ENCODE measurements at places on chromosomes 5 and 9.

DNA sequence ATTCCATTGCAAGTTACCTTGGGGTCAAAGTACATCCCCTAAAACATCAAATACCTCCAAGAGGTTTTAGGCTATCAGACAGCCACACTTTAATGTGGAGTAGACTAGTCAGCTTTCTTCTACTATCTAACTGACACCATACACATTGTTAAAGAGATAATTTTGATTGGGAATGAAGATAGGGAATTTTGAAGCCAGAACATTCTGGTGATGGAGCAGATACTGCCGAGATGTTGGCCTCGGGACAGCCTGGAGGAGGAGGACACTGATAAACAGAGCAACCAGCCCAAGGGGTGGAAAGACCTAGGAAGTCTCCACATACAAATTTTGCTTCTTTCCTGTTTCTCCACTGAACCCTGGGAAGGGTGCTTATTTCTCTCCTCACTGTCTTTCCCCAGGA lies 14.9 kb downstream of the TJP2 start:
- DNase-seq = no peak

GRCh38 chr9:108956022-108956630 lies 21.9 kb downstream of the ABITRAM start:
- DNase-seq = no peak

GRCh38 chr5:173495225-173495904 lies 121.1 kb downstream of the BOD1 start:
- DNase-seq = no peak

GRCh38 chr5:107518190-107518589 lies 152.5 kb downstream of the EFNA5 start:
- DNase-seq = no peak

DNA sequence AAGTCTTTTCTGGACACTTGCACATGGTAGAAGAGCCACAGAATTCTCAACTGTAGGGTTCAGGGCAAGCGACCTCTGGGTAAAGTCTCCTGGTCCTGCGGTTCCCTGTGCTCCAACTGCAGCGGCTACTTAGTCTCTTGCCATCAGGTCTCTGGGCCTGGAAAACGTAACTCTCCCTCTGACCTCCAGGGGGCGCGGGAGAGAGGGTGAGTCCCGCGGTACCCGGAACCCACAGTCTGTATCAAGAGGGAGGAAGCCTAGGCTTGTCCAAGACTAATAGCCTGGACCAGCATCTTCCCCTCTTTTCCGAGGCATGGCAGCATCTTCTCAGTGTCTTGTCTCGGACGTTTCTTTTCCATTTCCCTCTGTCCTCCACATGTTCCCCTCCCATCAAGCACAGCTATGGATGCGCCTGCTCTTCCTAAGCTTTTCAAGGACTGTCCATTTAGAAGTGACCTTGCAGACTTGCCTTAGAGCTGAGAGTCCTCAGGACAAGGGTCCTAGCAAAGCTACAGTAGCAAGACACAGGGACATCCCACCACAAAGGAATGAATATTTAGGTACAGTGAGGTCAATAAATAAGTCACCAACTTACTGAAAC lies 59.3 kb downstream of the FSTL4 start:
- no peak for DNase-seq

- no peak for DNase-seq
These were observed 896 bp downstream of the RIGI start for GRCh38 chr9:32524892-32525708.

GRCh38 chr5:159038907-159039306 lies 60.8 kb downstream of the EBF1 start:
- no peak for DNase-seq

- no peak for DNase-seq
These were observed 93.7 kb upstream of the ERBIN start for GRCh38 chr5:65832603-65833228.

GRCh38 chr9:74478606-74479005 lies 18.5 kb upstream of the RORB start:
- DNase-seq = no peak

GRCh38 chr9:135500071-135500524 lies 384 bp upstream of the MRPS2 start:
- DNase-seq = no peak

DNA sequence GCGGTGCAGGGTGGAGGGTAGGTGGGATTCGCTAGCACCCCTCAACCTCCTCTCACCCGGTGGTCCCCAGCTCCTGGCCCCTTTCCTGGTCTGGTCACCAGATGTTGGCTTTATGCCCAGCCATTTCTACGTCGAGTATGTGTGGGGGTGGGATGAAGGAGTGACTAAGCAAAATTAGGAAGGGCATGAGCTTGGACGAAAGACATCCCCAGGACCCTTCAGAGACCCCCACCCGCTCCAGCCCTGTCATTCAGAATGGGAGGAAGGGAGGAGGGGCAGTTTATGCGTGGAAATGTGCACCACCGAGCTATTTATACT lies 742 bp downstream of the BHMT2 start:
- no peak for DNase-seq

DNA sequence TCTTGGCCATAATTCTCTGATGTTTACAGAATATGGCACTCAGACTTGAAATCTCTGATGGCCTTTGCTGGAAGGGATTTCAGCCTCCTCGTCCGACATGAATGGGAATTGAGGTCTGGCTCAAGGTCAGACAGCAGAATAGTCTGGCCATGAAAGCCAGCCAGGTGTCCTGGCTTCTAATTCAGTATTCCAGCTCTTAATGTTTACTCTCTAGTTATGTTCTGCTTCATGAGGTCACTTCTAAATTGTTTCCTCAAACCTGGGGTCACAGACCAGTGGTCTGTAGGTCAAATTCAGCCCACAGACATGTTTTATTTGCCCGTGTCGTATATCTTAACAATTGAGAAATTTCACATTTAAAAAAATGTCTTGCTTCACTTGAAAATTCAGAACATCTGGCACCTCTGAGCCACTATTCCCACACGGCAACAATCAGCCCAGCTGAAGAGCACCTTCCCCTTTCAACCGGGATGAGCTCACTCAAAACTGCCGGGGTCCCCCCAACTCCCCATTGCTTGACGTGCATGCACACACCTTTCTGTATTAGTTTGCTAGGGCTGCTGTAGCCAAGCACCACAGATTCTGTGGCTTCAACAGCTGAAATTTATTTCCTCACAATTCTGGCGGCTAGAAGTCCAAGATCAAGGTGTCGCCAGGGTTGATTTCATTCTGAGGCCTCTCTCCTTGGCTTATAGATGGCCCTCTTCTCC lies 243.5 kb downstream of the ENC1 start:
- DNase-seq = no peak

DNA sequence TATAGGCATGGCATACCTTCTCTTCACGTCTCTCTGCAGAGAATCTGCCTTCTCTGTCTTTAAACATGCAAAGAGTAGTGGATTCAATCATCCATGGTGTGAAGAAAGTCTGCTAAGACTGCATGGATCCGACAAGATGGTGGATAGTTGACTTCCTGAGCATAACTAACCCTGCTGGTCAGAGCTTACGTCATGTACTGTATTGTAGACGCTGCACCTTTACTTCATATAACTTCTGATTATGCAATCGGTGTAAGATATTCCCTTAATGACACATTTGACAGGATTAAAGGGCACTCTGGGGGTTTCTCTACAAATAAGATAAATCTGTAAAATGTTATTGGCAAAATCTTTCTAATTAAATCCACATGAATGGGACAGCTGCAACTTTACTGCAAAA lies 240.3 kb upstream of the NREP start:
- no peak for DNase-seq

GRCh38 chr9:114869378-114869777 lies 61.0 kb downstream of the TNFSF8 start:
- no peak for DNase-seq

DNA sequence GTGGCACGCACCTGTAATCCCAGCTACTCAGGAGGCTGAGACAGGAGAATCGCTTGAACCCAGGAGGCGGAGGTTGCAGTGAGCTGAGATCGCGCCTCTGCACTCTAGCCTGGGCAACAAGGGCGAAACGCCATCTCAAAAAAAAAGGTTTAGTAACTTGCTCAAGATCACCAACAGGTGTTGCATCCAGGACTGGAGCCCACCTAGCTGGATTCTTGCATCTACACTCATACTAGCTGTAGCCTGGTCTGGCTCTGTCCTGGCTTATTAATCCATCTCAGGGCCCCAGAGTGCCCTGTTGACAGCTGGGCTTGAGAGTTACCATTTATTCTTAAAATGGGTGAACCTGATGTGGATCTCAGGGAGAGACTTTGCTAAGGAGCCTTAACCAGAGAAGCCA lies 7.5 kb downstream of the WWC1 start:
- DNase-seq = no peak

DNA sequence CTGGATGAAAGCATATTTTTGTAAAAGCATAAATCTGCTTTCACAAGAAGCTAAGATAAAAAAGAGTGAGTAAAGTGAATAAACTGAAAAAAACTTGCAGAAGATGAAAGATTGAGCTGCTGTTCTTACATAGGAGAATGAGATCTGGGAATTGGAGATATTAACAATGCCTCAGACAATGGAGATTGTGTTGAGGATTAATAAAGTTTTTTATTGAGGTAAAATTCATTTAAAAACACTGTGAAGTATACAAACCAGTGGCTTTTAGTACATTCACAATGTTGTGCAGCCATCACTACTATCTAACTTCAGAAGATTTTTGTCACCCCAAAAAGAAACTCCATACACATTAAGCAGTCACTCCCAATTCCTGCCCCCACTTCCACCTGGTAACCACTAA lies 19.7 kb upstream of the UBLCP1 start:
- DNase-seq = no peak

DNA sequence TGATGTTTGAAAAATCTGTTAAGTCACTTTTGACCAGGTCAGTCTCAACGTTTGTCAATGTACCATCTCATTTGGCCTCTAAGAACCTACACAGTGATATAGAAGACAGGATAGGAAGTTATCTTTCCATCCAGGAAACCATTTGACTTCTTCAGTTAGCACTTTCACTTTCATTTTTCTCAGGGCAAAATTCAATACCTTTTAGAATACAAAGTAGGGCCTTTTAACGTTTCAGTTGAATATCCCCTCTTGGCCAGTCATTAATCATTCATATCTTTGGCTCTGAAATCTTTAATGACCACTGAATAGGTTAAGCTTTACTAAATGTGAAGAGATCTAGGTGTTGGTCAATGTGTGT lies 101.1 kb upstream of the GNAQ start:
- no peak for DNase-seq

- no peak for DNase-seq
These were observed 95.7 kb downstream of the LPAR1 start for GRCh38 chr9:110942522-110942921.

DNA sequence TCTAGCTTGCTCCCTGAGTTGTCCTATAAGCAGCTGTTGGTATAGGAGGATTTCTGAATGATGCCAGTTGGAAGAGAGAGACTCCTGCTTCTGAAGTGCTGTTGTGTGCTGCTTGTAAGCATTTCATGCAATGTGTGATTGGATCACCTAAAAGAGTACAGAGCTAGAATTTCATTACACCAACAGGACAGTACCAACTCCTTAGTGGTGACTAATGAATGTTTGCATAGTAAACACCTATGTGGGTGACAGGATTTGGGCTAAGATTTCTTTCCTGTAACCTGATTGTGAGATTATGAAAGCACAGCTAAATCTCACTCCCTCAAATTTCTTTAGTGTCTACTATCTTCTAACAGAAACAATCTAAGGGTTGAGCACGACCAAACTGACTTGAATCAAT lies 67.0 kb downstream of the GCNT1 start:
- no peak for DNase-seq

DNA sequence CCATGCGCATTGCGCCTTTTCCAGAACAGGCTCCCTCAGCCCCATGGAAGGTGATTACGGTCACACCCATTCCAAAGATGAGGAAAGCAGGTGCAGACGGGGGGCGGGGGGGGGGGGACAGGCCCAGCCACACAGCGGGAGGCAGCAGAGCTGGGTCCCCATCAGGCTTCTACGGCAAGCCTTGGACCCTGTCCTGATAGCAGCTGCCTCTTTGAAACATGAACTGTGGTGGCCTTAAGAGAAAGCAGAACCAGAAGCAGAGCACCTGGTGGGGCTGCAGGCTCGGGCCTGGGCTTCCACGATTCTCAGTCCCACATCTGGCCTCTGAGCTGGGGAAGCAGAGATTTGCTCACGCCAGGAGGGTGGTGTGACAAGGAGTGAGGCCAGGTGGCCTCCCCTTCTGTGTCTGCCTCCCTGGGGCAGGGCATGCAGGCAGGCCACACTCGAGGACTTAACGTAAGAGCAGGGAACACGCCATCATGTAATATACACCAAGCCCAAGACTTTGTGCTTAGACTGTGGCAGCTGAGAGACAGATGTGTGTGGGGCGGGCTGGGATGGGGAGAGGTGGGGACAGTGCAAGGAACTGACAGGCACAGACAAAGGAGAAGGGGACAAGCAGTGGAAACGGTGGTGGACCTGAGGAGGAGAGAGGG lies 14.2 kb upstream of the PHYKPL start:
- no peak for DNase-seq

- DNase-seq = no peak
These were observed 79.6 kb downstream of the NTNG2 start for GRCh38 chr9:132241483-132241839.

DNA sequence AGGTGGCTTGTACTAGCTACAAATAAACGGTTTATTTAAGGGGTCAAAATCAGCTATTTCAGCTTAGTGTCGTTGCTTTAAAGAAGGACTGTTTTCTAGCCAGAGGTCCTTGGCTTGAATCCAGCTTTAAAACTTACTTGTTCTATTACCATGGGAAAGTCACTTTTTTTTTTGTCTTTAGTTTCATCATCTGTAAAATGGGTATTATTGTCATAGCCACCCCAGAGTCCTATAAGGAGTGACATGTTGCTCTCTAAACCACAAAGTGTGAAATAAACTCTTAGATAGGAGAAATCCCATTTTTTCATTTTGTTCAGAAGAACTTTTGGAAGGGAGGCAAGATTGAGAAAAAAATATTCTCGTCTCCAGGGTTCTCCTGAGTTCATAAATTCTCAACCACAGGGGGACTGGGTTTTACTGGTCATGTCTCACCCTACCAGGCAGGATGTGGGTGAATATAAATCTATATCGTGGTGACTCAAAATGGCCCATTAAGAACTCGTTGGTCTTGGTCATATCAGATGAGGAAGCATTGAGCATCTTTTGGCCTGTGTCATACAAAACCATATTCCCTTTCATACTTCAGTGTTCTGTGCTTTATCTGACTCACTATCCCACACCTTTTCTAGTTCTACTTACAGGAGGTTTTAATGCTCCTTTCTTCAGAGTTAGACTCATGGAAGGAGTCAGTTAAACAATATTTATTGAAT lies 202.7 kb upstream of the NR3C1 start:
- no peak for DNase-seq

Data from NCI-H2081 treated with DMSO at 0.1 percent for 48 hours (cell line).